ENCODE measurements at places on chromosomes 3 and 15. TPM values are rescaled to one million over a fixed set of nuclear protein-coding genes. Genes with fewer than 3 reads are reported as not detected.

LRRC15 gene
- 0.10 TPM for polyA plus RNA-seq

DNA sequence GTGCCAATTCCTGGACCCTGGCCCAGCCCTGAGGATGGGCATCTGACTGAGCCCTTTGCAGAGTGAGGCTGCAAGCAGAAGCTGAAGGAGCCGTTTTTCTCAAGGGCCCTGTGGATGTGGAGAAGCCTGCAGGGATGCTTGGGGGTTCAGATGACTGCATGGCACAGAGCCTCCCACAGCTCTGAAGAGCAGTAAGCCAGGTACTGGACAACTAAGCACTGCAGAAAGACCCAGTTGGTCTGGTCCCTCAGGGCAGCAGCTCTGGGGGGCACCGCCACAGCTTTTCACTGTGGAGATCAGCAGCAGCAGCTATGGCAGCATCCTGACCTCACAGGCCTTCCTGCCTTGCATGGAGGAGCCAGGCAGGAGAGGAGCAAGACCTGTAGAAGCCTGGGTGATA lies 67.6 kb downstream of the CRYGS start:
- DNase-seq = no peak

ITIH3 gene
- 3.3 TPM for polyA plus RNA-seq

DNA sequence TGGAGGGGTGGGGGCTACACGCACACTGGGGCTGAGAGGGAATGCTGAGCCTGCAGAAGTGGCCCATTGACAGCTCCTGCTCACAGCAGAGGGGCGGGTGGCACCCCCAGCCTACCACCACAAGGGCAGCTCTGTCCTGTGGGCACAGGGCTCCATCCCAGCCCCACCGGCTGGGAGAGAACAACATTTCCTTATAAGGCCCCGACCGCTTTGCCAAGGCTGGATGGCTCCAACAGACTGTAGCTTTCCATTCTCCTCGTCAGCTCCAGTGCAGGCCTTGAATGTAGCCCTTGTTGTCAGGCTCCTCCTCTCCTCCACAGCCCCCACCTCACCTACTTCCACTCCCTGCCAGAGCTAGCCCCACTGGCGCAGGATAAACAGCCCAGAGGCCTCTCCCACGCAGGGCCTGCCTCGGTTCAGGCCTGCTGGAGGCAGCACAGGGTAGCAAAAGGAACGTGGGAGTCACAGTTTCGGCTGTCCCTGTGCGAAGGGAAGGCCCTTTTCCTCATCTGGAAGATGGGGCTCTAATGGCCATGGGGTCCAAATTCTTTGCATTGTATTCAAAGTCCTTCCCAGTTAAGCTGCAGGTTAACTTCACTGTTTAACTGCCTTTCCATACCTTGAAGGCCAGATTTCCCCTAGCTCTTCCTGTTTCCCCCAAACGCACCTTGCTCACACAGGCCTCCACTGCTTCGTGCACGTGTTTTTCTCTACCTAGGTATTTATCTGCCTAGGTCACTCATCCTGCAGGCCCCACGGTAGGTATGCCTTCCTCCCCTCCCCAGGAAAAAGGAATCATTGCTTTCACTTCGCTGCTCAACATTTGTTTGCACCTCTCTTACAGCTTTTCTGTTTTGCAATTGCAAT lies 101.6 kb upstream of the LPP start:
- DNase-seq = peak; percentile 95

GRCh38 chr15:59303633-59304032 lies 69.0 kb downstream of the MYO1E start:
- no peak for DNase-seq
